GDM1 (cell line): ENCODE measurements at places on chromosomes 5 and 9.

DNA sequence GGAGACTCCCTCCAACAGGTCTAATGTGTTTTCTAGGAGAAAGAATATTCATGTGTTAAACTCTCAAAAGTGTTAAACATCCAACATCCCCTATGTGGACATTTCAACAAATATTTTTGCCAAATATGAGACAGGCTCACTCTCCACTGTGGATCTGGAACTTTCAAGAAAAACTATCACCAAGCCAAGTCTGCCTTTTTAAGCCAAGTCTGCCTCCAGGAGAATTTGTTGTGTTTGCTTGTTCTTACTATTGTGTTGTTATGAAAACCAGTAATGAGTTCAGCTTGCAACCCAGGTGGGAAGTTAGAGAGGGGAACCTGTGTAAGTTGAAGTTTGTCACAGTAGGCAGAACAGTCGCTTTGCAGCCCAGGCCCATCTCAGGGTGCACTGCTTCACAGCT is 228.1 kb downstream of the NFIB start:
- no peak for DNase-seq

GRCh38 chr5:174188295-174188694 is 142.8 kb downstream of the NSG2 start:
- DNase-seq = no peak

DNA sequence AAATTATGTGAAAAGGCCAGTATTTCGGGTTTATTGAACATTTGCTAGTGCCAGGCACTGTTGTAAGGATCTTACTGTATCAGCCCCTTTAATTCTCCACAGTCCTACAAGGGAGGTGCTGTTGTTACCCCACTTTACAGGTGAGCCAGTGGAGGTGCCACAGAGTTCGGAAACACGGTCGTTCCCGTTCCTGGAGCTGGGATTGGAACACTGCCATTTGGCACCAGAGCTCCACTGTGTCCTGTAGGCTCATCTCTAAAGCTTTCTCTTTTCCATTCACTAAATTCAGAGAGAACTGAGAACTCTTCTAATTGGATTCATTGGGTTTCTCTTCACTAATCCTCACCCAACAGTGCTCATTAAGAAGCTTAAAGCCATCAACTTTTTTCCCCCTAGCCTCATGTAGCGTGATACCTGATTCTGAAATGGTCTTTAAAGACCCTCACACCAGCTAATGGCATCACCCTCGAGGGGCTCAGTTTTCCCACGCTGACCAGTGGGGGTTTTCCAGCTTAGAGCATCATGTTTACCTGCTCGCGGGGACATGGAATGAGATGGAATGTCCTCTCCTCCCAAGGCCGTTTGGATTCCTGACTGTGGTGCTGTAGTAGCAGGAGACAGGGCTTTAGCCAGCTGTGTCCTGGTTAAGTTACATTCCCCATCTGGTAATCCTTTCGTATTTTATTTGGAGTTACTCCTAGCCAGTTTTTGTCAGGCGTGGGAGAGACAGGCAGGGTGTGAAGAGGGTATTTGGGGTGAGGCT is 5.8 kb downstream of the ERGIC1 start:
- no peak for DNase-seq

DNA sequence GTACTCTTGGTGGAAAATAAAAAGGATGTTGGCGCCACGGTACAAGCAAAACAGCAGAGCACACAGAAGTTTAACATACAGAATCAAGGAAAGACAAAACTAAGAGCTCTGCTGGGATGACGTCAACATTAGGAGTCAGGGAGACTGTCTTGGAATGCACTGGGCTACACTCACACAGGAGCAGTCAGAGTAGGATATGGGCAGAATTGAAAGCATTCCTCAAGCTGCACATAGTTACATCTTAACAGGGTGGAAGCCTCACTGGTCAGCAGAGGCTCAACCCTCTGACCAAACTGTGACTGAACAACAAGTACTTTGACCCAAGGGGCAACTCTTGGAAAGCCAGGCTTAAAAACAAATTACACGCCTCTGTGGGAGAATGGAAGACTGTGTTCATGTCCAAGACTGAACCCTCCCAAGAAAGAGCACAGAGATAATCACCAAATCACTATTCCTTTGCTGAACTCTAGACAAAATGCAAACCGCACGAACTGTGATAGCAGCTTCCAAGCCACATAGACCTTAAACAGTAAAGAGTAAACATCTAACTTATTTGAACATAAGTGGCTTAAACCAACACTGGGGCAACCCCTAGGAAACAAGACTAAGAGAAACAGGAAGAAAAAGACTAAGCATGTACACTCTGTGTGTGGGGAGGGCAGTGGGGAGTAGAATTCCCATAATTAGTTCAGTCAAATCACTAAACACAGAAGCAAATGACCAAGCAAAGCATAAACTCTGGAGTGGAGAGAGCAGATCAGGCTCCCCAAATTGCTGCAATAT is 772.7 kb downstream of the PRELID2 start:
- DNase-seq = no peak

GRCh38 chr5:114054594-114054993 is 307.3 kb upstream of the KCNN2 start:
- DNase-seq = no peak

GRCh38 chr5:158977642-158978041 is 122.1 kb downstream of the EBF1 start:
- DNase-seq = no peak

DNA sequence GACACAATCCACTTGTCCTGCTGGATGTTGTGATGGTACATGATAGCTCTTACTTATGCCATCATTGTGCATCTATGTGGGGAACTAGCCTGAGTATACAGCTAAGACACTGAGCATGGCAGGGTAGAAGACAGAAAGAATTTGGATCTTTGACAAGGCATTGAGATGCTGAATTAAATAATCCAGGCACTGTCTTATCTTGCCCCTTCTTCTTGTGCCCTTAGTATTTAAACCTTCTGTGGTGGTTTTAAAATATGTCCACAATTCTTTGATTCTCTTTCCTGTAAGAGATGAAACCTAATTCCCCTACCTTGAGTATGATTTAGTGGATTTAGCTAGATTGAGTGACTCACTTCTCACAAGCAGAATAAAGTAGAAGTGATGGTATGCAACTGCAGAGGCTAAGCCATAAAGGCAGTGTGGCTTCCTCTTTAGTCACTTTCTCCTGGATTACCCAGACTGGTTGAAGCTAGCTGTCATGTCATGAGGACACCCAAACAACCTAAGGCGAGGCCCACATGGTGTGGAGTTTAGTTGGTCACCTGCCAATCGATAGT is 174.0 kb upstream of the NREP start:
- DNase-seq = no peak

GRCh38 chr5:134968055-134968454 is 348 bp downstream of the CATSPER3 start:
- no peak for DNase-seq

GRCh38 chr5:123720955-123721354 is 209.0 kb downstream of the CSNK1G3 start:
- DNase-seq = no peak

DNA sequence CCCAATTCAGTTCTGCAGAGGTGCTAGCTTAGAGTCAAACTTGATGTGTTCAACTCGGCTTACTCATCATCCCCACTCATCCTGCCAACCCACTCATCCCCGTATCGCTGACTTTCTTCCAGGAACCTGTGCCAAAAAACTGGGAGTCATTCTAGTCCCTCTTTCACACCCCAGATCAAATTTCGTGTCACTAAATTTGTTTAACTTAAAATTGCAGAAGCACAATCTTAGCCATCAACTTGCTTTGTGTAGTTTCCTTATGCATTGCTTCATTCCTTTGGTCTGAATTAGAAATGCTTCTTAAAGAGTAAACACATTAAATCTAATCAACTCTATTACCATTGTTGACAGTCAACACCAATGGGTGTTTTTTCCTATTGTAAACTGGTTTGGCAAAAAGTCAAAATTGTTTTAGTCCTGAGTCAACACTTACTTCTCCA is 162.4 kb downstream of the TTC39B start:
- DNase-seq = no peak

DNA sequence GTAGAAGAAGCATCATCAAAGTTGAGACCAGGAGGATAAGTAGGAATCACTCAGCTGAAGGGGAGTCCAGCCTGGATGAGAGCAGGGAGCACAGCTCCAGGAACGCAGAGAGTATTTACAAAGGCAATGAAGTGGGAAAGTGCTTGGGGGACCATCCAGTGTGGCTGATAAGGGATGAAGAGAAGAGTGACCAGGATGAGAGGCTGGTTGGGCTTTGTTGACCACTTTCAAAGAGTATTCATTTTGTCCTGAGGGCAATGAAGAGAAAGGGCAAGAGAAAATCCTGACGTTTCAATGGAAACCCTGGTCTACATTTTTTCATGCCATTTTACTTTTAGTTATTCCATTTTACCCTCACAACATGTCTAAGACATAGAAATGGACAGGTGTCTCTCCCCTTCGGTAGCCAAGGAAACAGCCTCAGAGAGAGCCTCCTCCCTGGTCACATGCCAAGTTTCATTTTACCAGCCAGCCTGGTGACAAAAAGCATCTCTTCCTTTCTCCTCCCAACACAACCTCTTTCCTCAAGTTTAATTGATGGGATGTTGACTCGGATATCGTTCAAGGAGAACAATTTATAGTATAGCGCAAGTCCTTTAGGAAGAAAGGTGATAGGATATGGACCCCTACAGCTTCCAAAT is 492.7 kb upstream of the CLINT1 start:
- DNase-seq = no peak

DNA sequence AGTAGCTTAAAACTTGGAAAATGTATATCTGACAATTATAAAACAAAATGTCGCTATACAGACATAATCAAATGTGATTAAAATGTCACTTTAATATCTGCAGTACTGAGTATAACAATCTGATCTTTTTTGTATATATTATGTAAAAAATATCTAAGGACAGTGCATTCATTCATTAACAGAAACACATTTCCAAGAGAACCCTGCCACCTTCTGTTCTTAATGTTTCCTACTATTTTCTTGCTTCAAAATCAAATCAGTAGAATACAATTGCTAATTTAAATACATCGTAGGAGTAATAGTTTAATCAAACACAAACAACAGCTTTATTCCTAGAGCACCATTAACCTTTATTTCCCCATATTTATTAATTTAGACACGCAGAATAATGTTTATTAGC is 142.6 kb upstream of the ST8SIA4 start:
- no peak for DNase-seq

- DNase-seq = no peak
These were observed at the start of gene HRCT1 for GRCh38 chr9:35905912-35906679. Gene HRCT1 (plus strand): TSS chr9:35906202. CDS start chr9:35906288, 86 bp downstream.

GRCh38 chr5:1521671-1522600 is 1.8 kb downstream of the LPCAT1 start:
- DNase-seq = no peak

- no peak for DNase-seq
These were observed 74.7 kb downstream of the THBS4 start for GRCh38 chr5:80109646-80110478.

DNA sequence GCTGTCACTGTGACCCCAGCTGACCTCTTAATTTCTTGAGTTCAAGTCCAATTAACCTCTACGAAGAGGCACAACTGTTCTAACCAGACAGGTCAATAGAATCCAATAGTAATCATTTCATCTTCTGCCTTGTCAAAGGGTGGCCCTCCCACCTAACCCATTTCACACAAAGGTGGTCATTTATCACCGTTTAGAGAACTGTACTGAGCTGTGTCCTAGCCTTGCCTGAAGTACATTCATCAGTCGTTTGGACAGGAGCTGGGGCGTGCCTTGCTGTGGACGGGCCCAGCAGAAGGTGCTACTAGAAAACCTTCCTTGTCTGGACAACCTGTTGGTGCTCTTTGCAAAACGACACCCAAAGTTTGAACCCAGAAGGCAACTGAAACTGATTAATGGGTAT is 605.4 kb downstream of the ISL1 start:
- no peak for DNase-seq

- no peak for DNase-seq
These were observed 8.0 kb downstream of the CLPTM1L start for GRCh38 chr5:1336749-1337488.

GRCh38 chr5:72252574-72253155 is 67.4 kb downstream of the MRPS27 start:
- DNase-seq = no peak

DNA sequence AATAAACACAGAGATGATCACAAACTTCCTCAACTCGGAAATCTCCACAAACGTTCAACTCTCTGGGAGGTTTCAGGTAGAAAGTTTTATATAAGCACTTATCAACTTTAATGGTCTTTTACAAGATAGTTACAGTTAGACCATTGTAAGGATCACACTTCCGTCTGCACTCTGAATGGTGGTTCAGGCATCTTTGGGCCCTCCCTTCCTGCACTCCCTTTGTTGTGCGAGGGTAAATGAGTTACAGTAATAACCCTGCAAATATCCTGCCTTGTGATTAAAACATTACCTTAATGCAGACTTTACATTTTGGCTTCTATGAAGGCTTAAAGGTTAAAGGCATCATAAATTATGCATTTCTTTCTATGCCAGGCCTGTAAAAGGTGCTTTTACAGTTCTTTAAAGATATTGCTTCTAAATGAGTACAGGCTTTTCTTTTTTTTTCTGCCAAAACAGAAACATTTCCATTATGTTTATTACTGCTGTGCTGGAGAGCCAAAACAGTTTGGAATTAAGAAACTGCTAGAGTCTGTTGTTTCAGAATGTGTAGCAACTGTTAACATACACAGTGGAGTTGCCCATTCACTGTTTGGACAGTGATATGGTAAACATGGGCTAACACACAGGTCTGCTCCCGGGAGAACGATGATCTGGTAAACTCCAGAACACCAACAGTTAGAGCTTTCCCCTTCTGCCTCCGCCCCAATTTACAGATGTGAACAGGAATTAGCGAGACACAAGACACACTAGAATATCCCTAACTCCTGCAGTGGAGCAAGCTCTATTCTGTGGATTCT is 1.1 kb downstream of the PRUNE2 start:
- DNase-seq = no peak

DNA sequence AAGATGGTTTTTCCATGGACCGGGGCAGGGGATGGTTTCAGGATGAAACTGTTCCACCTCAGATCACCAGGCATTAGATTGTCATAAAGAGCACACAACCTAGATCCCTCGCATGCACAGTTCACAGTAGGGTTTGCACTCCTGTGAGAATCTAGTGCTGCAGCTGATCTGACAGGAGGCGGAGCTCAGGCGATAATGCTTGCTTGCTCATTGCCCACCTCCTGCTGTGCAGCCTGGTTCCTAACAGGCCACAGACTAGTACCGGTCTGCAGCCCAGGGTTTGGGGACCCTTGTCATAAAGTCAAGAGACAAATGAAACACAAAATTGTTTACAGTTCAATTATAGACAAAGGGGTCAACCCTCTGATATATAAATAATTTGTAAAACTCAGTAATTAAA is 101.7 kb downstream of the RANBP17 start:
- no peak for DNase-seq
